ENCODE measurements at places on chromosomes 12 and 14. TPM values are rescaled to one million over a fixed set of nuclear protein-coding genes. Genes with fewer than 3 reads are reported as not detected.

GRCh38 chr12:69844416-69844815 is 19.4 kb downstream of the MYRFL start:
- DNase-seq, result no peak

- DNase-seq, result no peak
Measured at GRCh38 chr12:128767518-128767917, 56.2 kb downstream of the SLC15A4 start.

DNA sequence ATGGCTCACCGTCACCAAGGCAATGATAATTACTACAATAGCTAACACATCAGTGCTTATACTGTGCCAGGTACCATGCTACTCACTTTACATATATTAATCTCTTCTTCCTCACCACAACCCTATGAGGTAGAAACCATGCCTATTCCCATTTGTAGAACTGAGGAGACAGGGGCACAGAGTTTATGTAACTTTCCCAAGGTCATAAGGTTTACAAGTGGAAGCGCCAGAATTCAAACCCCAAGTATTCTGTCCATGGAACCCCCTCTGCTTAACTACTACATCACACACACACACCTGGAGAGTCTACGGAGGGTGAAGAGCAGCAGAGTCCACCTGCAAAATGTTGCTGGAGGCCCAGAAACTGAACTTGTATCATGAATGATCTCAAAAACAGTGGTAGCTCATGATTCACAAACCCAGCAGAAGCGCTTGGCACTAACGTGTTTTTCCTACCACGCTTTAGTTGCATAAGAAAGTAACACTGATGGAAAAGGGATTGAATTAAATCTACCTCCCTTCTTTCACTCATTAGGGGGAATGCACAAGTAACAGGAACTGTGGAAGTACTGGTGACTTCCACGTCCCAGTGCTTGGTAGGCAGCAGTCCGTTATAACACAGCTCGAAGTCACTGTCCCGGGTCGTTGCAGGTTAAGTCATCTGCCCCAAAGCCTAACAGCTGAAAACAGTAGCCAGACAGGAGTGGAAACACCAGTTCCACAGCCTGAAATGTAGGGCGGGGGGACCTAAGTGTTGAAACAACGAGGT is 2.0 kb downstream of the ITPR2 start:
- no peak for DNase-seq

DNA sequence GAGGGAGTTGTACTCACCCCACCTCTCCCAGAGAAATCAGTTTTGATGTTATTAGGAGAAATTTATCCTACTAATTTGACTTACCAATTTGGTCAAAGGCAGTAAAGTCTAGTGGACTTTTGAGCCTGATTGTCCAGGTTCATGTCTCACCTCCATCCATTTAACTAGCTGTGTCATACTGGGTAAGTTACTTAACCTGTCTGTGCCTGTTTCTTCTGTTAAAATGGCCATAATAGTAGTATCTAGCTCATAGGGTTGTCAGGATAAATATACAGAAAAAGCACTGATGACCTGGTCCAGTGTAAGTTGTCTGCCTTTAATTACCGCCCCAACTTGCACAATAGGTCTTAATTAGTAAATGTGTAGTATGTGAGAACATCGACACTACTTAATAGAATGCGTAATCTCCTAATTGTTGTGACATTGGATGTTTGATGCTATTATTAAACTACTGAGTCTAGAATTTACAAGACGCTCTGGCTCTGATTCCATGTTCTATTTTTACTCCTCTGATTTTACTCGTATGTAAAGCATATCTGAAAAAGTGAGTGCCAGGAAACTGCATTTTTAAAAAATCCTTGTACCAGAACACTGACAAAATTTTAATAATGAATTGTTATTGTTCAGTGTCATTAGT is 1.5 kb downstream of the RAB21 start:
- no peak for DNase-seq

- no peak for DNase-seq
Measured at GRCh38 chr14:62247266-62247665, 485.0 kb downstream of the SNAPC1 start.

DNA sequence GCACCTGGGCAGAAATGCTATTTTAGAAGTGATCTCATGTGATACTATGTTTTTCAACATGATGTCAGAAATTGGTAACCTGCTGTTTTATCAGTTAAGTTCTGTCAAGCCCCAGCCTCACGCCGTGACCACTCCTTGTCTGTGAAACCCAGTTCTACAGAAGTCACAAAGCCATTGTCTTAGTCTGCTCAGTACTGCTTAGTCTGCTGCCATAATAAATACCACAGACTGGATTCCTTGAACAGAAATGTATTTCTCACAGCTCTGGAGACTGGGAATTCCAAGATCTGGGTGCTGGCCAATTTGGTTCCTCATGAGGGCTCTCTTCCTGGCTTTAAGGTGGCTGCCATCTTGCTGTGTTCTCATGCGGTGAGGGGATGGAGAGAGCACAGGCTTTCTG is 176.9 kb downstream of the PRKCH start:
- no peak for DNase-seq

Gene RASSF9
- polyA plus RNA-seq, result 15.9 TPM

DNA sequence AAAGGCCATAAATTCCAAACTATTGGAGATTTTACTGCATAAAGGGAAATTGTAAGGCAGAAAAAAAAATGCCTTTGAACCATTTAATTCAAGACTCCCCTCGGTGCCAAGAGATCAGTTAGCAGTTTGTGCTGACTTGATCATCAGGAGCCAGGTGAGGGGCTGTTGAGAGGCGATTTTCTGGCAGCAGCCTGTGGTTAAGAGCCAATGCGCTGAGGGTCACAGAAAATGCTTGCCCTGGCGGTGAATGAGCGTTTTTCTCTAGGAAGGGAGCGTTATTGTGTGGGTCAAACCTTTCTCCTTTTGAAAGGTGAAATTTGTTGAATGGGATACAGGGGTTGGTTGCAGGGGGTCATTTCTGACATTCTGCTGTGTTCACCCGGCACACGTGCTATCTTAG is 4.7 kb downstream of the SRRM4 start:
- DNase-seq, result no peak

- no peak for DNase-seq
Measured at GRCh38 chr12:75550401-75551240, 39.2 kb upstream of the KRR1 start.

Gene ARHGAP9
- 3.2 TPM for polyA plus RNA-seq

All from left renal cortex interstitium (tissue), 4 donors.